Peyer's patch (tissue), 4 donors: ENCODE measurements at places on chromosomes 12 and 14.

GRCh38 chr14:65462411-65462810, 49.9 kb downstream of the FUT8 start:
- DNase-seq: no peak

GRCh38 chr12:119296535-119296934, 38.0 kb upstream of the CCDC60 start:
- no peak for DNase-seq

GRCh38 chr12:8157484-8158198, 826 bp downstream of the ZNF705A start:
- no peak for DNase-seq

- DNase-seq: no peak
These were observed 102.5 kb upstream of the EIF5 start for GRCh38 chr14:103231376-103232019.

GRCh38 chr12:89939522-89940215, 231.0 kb upstream of the ATP2B1 start:
- DNase-seq: no peak

DNA sequence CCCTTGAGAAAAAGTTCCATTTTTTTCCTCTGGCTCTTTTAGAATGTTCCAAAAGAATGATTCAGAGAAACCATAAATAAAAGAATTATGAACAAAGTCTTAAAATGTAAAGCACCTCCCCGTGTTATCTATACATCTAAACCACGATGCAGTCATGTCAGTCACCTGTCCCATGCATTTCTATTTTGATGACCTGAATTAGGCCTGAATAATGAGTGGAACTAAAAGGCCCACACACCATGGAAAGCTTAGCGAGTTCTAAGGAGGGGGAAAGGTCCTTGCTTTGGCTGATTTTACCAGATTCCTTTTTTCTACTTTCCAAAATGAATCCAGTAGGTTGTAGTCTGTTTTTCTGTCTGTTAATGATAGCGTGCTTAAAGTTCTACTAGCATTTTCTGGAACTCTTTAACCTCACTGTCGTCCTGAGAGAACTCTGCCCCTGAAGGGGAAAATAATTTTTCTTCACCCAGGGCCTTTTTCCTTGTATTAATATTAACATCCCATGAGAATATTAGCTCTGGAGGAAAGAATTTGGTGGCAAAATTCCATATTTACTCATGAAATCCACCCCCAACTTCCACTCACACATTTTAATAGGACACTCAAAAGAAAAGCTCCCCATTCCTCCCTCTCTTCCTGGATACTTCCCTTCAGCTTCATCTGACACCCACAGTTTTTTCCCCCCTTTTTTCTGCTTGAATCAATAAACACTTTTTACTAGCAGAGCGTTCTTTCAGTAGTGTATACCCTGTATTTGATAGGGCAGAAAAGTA, 266.3 kb upstream of the DIO2 start:
- no peak for DNase-seq

- no peak for DNase-seq
These were observed 117.7 kb downstream of the SLC38A6 start for GRCh38 chr14:61098721-61099120.

- DNase-seq: no peak
These were observed 208.7 kb downstream of the RBM19 start for GRCh38 chr12:113757221-113758002.

DNA sequence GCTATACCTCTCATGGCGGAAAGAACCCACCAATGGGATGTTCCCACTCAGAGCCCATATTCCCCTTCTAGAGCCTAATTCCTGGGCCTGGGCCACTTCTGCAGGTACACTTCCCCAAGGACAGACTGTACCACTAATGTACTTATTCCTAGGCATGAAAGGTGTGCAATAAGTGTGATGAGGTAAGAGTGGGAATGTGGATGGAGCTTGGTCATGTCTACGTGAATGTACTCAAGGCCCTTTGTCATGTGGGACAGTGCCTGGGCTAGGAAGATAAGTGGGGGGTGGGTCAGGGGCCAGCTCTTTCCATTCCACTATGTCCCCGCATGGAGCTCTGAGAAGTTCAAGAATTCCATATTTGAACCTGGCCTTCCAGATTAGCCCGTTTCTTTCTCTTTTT, 63.4 kb upstream of the FUT8 start:
- no peak for DNase-seq

DNA sequence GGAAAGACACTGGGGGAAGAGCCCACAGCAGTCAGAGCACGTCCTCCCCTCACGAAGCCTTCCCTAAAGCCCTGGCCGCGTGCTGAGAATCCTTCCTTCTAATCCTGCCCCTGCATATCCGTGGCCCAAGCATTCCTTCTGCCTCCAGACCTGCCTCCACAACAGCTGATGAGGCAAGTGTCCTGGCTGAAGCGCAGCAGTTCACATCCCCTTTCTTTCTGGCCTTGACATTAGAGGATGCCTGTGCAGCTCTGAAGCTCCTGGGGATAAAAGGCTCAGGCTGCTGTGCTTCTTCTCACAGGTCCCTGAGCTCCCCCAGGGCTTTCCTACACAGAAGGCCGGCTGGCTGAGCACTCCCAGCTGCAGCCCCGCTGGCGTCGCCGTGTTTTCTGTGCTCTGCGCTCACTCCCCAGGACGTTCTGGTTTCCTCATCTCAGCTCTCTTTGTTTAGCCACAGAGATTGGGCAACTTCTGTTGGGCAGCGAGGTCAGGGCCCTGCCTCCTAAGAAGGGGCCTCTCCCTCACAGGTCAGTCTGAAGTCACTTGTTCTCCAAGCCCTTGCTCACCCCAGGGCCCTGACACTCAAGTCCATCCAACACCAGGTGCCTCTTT, 45.8 kb downstream of the NINJ2 start:
- no peak for DNase-seq

DNA sequence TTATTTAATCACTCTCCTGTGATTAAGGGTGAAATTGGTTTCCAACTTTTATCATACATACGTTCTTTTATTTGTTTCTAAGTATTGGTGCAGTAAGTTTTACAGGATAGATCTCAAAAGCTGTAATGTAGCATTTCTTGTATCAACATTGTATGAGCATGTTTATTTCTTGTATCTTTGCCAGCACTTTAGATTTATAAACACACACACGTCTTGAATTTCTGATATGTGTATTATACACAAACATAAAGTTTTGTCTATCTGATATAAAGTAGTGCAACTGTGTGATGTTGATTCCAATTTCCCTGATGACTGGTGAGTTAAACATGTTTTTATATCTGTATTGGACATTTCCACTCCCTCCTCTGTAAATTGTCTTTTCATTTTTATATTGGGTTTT, 134.7 kb downstream of the NOVA1 start:
- no peak for DNase-seq

DNA sequence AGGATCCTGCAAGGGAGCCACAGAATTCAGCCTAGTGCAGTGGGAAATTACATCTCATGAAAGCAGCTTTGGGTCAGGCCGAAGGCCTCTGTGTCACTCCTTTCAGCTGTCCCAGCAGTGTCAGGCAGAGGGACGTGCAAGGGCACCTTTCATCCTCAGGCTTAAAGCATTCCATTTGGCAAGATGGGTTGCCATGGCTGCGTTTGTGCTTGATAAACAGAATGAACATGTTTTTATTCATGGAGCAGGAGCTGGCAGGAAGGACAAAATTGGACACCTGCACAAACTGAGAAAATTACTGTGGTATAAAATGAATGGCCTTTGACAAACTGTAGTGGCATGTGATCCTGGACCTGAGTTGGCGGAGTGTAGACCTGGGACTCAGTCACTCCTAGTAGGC, 29.4 kb downstream of the ACAD10 start:
- DNase-seq: no peak

GRCh38 chr14:68658029-68658509, 134.8 kb downstream of the ZFP36L1 start:
- DNase-seq: no peak

- no peak for DNase-seq
These were observed 37.8 kb downstream of the CCDC92 start for GRCh38 chr12:123934829-123935228.

DNA sequence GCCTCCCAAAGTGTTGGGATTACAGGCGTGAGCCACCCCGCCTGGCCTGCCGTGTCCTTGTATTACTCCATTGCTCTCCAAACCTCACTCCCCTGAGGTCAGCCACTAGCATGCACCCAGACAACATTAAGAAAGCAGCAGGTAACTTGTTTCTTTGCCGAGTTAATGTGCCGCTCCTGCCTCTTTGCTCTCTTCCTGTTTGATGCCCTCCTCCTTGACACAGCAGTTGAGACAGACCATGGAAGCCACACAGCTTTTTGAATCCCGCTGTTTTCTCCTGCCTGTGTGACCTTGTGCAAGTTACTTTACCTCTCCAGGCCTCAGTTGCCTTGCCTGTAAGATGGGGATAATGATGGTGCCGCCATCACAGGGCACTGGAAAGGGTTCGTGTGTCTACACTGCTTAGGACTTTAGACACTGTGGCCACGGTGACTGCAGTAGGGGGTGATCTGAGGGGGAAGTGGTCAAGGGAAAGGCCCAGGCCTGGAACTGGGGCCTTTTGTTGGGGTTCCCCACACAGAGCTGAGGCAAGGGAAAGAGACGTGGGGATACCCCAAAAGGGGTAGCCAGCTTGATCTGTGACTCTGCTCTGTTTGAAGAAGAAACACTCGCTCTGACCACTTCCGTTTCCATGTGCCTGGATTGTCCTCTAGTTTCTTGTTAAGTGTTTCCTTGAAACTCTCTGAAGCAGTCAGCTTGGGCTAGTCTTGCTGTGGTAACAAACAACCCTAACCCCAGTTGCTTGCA, 69.3 kb downstream of the RIN3 start:
- DNase-seq: peak; percentile 64

DNA sequence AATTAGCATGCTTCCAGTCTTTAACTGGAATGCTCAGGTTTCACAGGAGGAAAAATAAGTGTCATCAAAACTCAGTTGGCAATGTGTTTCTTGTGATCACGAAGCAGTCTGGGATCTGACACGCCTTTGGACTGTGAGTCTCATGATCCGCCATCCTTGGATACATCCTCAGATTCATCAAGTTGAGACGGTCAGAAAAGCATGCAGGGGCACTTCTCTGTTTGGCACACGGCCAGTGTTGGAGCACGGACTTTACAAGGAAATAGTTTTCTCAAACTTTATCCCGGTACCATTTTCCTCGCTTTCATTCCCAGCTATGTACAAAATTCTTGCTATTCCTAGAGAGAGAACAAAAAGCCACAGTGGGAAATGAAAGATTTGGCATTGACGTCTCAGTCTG, 88.4 kb upstream of the PARP11 start:
- DNase-seq: no peak

DNA sequence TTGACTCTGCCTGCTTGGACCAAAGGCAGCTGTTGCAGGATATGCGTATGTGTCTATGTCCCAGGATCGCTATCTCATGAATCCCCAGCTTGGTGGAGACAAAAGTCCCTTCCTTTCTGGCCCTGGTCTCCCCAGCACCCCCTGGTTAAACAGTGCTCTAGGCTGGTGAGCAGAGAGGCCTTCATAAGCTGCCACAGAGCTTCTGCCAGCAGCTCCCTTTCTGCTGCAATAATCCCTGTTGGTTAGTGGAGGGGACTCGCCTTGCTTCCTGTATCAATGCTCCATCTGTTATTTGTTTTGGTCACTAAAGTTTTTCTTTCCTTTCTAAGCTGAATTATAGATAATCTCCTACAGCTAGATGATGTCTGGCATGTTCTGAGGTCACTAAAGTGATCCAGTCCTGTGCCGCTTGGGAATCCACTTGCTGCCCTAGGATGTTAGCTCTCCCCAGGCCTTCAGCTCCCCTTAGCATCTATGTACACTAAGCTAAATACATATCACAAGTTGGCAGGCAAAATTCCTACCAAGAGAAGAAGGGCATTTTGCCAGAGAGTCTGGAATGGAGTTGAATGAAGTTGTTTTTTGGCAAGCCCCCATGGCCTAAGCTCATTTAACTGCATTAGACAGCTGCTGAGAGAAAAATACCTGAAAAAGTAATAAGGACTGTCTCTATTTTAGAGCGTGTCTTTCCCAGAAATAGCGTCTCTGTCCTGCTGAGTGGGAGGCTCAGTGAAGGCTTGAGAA, 47.8 kb downstream of the RDH12 start:
- no peak for DNase-seq

- DNase-seq: no peak
These were observed 21.0 kb upstream of the JDP2 start for GRCh38 chr14:75406856-75407255.

- no peak for DNase-seq
These were observed 48.8 kb upstream of the HIF1A start for GRCh38 chr14:61646366-61647116.

DNA sequence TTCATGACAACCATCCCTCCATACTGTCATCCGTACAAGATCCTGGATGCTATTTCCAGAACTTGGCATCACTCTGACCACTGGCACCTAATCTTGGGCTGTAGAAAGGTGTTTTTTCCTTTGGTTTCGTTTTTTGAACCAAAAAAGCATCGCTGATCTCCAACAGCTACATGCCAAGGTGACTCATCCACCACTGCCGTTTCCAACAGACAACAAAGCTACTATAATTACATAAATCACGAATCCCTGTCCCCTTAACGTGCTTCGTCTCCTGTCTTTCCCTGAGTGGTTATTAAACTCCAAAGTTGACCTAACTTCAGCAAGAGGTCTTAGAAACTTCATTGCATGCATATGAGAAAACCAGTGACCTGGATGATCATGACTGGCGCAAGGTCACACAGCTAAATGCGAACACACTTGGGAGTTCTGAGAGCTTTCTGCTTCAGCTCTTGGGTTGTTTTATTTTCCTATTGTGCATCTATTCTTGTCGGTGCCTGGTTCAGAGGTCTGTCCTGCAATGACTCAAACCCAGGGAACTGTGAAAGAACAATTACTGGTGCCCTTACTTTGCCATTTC, 99.9 kb downstream of the PPM1H start:
- DNase-seq: no peak

- no peak for DNase-seq
These were observed 63.2 kb upstream of the TMX1 start for GRCh38 chr14:51176839-51177238.

DNA sequence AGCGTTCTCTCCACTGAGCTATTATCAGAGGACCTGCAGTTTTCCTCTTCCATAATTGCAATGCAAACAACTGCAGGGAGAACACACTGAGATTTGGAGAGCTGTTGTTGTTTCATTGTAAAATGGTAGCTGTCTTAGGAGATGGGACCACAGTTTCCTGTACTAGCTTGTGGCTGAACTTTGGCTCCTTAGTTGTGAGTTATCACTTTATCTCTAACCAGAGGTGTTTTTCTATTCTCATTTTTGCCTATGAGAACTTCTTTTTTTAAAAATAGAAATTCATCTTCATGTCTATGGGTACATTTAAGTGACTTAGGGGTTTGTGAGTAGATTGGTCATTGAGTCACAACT, 216.5 kb downstream of the SLC38A4 start:
- no peak for DNase-seq

- DNase-seq: no peak
These were observed 56.3 kb downstream of the SLC6A15 start for GRCh38 chr12:84856156-84856900.

DNA sequence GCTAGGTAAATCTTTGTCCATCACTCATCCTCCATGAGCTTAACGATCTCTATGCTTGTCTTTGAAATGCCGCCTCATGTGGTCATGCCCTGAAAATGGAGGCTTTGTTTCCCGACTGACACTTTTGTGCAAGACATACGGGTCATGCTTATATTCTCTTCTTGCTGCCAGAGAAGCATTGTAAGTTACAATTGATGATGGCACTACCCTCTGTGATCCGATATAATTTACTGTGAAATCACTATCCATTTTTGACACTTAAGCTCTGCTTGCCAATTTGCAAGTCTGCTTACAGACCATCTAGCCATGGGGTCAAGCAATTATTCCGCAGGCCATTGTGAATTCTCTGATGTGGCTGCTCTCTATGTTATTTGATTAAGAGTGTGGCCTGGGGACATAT, 650.0 kb downstream of the FLRT2 start:
- DNase-seq: no peak

- DNase-seq: no peak
These were observed 88.4 kb downstream of the POLR3B start for GRCh38 chr12:106445959-106446358.
